ENCODE measurements at places on chromosomes 6 and 20. TPM values are rescaled to one million over a fixed set of nuclear protein-coding genes. Genes with fewer than 3 reads are reported as not detected.
A peak's percentile ranks its signal among the peaks of the same experiment; 100 is the strongest.

- DNase-seq, result no peak
Measured at GRCh38 chr6:151103266-151103665, 136.5 kb upstream of the AKAP12 start.

- DNase-seq, result no peak
Measured at GRCh38 chr20:42204109-42204660, 586.0 kb upstream of the CHD6 start.

The CD109 gene
- 0.63 TPM for total RNA-seq

- DNase-seq, result no peak
Measured at GRCh38 chr6:163170294-163170883, 244.1 kb upstream of the QKI start.

DNA sequence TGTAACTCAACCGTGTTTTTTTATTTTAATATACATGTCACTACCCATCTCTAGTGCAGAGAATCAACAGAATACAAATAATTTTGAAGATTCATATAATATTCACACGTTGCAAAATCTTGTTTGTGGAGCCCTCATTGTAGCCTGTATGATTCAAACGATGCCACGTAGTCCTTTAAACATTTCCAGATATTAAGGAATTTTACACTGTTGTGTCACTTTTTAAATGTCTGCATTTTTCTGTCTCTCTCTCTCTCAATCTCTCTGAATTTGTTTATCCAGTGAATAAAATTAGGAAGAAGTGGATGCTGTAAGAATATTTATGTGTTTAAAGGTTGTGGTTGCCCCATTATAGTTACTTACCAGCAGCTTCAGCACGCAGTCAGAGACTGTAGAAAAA, 262.0 kb downstream of the PAX1 start:
- no peak for DNase-seq

DNA sequence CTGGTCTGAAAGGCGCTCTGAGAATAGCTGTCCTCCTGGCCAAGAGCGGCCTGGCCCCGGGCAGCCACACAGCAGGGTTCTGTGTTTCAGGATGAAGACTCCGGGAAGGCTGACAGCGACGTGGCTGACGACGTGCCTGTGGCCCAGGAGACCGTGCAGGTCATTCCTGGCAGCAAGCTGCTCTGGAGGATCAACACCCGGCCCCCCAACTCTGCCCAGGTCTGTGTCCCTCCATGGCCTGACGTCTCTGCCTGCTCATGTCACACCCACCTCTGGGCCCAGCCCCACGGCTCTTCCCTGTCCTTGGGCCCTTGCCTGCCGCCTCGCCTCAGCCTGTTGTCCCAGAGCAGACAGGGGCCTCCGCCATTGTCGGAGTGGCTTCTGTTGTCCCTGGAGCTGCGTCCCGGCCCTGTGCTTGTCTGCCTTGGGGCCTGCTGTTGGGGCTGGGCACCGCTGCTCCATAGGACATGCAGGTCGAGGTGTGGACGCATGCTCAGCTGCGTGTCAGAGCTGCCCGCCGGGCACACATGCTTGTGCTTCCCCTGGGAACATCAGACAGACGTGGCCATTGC, 16.2 kb upstream of the ADRM1 start:
- no peak for DNase-seq

The PI3 gene
- total RNA-seq, result 0.51 TPM

The TGM3 gene
- not detected for total RNA-seq

DNA sequence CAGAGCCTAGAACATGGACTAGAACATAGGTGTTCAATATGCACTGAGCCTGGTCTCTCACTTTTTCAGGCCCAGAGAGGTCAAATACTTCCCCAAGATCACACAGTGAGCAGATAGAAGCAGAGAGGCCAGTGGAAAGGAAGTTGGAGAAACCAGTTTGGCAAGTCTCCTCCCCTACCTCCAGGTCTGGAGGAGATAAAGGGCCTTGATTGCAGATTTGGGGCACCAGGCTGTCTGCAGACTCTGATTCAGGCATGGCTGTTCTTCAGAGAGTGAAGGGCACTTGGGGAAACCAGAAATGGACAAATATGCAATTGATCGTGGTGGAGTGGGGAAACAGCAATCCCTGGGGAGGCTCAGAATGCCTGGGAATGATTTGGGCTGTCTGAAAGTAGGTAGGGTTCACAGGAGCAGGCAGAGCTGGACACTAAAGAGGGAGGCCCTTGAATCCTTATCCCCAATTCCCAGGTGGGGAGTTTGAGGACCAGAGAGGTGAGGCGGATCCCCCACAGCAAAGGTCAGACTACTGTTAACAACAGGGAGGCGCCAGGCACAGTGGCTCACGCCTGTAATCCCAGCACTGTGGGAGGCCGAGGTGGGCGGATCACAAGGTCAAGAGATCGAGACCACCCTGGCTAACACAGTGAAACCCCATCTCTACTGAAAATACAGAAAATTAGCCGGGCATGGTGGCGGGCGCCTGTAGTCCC, 2.3 kb downstream of the PEDS1 start:
- no peak for DNase-seq

- DNase-seq, result no peak
Measured at GRCh38 chr6:111606620-111607115, 990 bp upstream of the TRAF3IP2 start.

- peak; percentile 48 for DNase-seq
Measured at GRCh38 chr20:38685853-38686473, 38.3 kb upstream of the SLC32A1 start.

DNA sequence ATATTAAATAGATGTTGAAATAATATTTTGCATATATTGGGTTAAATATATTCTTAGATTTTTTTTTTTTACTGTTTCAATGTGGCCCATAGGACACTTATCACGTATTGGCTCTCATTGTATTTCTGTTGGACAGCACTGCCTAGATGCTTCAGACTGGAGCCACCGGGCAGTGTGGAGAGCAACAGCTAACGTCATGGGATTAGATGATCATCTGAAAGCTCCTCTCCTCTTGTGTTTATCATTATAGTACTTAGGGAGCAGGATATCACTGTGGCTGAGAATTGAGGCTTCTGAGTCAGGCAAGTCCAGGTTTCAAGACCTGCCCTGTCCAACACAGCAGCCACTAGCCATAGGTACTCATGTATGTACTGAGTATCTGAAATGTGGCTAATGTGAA, 87.4 kb downstream of the ZHX3 start:
- no peak for DNase-seq

The EPPIN gene
- total RNA-seq, result not detected

The TSPO2 gene
- not detected for total RNA-seq

The ABT1 gene
- 36.4 TPM for total RNA-seq

The SLC35D3 gene
- total RNA-seq, result not detected

The CDC25B gene
- 401 TPM for total RNA-seq

DNA sequence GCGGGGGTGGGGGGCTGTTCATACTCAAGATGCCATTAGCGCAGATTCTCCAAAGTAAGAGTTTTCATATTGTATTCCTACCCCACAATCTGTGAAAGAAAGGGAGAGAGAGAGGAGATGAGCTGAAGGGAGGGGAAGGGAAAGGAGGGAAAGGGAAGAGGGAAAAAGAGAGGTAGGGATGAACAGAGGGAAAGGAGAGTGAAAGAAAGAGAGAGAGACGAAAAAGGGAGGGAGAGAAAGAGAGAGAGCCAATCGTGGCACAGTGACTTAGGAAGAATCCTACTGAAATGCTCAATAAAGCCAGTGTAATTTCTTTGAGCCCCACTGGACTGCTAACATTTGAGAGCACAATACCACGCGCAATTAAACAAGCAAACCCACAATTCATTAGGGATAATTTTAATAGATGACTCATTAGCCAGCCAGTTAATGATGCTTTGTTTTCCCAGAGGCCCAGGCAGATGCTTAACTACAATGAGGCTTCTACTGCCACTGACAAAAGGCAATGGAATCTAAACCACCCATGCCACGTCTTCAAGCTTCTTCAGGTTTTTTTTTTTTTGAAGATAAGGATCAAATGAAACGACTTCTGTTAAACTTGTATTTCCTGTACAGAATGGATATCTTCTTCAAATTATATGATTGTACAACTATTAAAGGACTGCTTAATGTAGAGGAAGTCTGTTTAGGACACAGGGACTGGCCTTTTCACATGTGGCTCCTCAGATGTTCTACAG, 306.8 kb downstream of the FOXC1 start:
- no peak for DNase-seq

The TRIM15 gene
- not detected for total RNA-seq

The SLC13A3 gene
- 0.29 TPM for total RNA-seq

DNA sequence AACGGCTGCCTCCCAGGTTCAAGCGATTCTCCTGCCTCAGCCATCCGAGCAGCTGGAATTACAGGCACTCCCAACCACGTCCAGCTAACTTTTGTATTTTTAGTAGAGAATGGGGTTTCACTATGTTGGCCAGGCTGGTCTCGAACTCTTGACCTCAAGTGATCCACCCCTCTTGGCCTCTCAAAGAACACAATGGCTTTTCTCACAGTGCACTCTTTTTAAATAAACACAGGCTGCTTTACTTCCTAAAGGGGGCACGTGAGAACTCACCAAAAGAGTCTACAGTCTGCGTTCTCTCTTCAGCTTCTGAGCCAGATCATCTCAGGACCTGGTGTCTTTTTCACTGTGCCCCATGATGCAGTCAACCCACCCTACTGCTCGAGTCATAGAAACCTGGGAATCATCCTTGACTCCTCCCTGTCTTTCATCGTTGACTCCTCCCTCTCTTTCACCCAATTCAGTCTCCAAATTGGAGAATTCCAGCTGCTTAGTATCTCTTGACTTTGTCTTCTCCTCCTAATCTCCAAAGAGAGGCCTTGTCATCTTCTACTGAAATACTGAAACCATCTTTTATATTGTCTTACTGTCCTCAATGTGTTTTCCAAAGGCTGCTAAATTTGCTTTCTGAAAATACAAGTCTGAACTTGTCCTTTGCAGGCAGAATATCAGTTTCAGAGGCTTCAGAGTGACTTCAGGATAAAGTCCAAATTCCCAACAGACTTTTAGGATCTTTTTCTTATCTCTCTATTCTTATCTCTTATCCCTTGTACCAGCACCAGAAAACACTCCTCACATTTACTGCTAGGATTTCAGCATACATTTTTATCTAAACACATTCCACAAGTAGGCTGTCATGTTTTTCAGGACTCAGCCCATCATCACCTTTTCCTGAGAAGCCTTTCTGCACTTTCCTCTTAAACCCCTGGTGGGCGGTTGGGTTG, 323.4 kb downstream of the SYNE1 start:
- no peak for DNase-seq

DNA sequence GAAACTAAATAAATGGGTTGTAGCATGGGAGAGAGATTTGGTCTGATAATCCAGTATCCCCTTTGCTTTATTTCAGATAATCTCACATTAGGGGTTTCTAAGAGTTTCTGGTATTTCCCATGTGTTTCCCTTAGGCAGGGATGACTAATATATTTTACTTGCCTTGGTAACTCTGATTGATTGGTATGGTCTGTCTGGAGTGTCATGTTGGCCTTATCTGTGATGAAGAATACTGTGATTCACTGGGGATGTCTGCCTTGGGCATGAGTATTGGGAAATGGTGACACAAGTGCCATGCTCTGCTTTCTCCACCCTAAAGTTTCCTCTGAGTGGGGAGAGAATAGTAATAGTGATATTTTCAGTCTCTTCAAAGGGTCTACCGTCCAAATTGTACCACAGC, 10.1 kb downstream of the SLC22A2 start:
- DNase-seq, result no peak

GRCh38 chr6:21909321-21909720, 315.8 kb downstream of the SOX4 start:
- no peak for DNase-seq

DNA sequence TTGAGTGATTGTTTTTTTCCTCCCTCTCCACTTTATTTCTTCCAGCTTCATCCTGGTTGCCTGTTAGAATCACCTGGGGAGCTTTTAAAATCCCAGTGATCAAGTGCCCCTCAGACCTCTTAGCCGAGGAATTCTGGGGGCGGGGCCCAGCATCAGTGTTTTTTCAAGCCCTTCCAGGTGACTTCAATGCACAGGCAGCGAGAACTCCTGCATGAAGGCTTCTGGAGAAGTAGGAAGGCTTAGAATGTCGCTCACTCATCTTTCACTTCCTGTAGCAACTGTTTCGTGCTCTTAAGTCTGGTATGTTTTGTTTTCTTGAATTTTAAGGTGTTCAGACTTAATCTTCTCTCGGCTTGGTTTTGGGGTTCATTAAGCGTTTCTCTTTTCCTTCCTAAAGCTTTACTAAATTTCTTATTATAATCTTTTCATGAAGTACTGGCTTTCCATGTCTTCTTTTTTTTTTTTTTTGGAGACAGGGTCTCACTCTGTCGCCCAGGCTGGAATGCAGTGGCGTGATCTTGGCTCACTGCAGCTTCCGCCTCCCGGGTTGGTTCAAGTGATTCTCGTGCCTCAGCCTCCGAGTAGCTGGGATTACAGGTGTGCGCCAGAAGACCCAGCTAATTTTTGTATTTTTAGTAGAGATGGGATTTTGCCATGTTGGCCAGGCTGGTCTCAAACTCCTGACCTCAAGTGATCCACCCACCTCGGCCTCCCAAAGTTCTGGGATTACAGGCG, 30.9 kb upstream of the TULP1 start:
- DNase-seq, result no peak

- DNase-seq, result no peak
Measured at GRCh38 chr20:21325296-21325695, 22.2 kb downstream of the XRN2 start.

The RFX6 gene
- not detected for total RNA-seq

GRCh38 chr20:29325304-29325640, 1932.2 kb upstream of the DEFB115 start:
- DNase-seq, result no peak

The SRSF12 gene
- not detected for total RNA-seq

DNA sequence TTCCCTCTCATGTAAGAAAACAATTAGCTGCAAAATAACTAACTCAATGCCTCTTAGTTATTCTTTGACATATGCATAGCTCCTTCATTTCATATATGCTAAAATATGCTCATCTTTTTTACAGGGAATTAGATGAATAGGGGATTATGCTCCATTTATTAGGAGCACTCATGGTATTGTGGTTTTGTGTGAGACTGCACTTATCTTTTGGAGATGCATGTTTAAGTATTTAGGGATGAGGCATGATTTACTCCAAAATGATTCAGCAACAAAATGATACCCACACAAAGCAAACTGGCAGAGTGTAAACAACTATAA, 8.8 kb downstream of the BNIP5 start:
- DNase-seq, result no peak

The NEURL2 gene
- total RNA-seq, result 3.1 TPM

The STX11 gene
- total RNA-seq, result 12.6 TPM

GRCh38 chr6:113707194-113707593, 150.0 kb upstream of the MARCKS start:
- no peak for DNase-seq

DNA sequence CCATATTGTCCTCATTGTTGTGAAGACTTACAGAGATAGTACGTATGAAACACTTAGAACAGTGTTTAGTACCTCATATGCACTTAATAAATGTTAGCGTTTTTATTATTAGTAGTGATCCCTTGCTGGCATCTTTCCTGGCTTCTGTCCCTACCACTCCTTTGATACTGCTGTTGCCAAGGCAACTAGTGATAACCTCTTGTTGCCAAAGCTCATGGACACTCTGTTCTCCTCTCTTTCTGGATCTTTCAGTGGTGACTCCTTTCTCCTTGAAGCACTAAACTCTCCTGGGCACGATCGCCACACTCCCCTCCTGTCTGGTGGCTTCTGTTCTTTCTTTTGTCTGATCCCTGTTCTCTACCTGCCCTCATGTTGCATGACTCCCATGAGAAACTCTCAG, 83.5 kb downstream of the FOXO3 start:
- DNase-seq, result no peak

GRCh38 chr20:346640-347316, at the start of gene NRSN2:
Gene NRSN2, plus strand, starts transcription at chr20:347111. Its CDS starts 2,533 bp downstream, at chr20:349644.
- DNase-seq, result no peak

The C20orf204 gene
- total RNA-seq, result 20.8 TPM

GRCh38 chr20:1272368-1273100, 6.4 kb downstream of the SNPH start:
- no peak for DNase-seq

The WFDC2 gene
- total RNA-seq, result not detected

GRCh38 chr6:90417385-90417784, 120.7 kb upstream of the BACH2 start:
- no peak for DNase-seq

All from T-cell (primary cell).